ENCODE measurements at places on chromosomes 1 and 21.

- DNase-seq, result no peak
Measured at GRCh38 chr1:182835806-182836205, 3.3 kb upstream of the DHX9 start.

GRCh38 chr1:119225265-119225664, 84.8 kb upstream of the WARS2 start:
- DNase-seq, result no peak

DNA sequence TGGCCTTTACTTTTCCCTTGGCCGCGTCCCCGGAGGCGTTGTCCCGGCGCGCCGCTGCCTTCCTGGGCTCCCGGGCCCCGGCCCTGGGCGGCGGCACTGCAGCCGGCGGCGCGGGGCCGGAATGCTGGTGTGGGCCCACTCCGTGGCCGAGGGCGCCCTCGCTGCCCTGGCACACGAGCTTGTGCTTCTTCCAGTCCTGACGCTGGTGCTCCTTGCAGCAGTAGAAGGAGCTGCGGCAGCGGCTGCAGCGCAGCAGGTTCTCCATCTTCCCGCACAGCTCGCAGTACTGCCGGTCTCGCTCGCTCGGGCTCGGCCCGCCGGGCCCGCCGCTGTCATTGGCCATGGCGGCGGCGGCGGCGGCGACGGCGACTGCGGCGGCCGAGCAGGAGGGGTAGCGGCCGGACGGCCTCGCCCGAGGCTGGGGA, 529 bp downstream of the EGLN1 start:
- no peak for DNase-seq

GRCh38 chr1:87739704-87740103, 411.0 kb downstream of the LMO4 start:
- no peak for DNase-seq

DNA sequence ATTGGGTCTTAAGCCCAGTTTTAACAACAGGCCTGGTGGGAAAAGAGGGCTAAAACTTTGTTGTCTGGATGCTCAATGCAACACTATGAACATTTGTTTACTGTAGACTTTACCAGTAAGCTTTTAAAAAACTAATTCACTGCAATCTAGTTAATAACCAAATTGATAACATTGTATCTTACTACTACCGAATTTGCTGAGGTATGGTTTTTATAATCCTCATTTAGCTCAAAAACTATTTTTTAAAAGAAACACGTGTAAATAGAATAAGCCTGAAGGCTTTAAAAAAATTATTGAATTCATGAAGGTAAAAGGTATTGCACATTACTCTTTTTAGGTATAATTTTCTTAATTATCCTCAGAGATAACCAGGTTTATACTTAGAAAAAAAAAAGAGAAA, 500.6 kb downstream of the RWDD3 start:
- DNase-seq, result no peak

GRCh38 chr1:200873116-200873670, 412 bp downstream of the GPR25 start:
- no peak for DNase-seq

DNA sequence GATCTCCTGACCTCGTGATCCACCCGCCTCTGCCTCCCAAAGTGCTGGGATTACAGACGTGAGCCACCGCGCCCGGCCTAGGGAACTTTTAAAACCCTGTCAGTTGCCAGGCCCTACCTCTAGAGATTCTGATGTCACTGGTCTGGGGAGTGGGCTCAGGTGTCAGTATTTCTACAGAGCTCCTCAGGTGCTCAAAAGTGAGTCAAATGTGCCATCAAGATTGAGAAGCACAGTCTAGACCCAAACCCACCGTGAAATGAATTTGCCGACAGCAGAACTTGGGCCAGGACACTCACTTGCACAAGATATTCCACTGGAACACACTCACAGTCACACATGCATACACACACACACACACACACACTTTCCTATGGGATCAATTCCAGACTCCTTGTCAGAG, 215.5 kb downstream of the RRAGC start:
- DNase-seq, result no peak

DNA sequence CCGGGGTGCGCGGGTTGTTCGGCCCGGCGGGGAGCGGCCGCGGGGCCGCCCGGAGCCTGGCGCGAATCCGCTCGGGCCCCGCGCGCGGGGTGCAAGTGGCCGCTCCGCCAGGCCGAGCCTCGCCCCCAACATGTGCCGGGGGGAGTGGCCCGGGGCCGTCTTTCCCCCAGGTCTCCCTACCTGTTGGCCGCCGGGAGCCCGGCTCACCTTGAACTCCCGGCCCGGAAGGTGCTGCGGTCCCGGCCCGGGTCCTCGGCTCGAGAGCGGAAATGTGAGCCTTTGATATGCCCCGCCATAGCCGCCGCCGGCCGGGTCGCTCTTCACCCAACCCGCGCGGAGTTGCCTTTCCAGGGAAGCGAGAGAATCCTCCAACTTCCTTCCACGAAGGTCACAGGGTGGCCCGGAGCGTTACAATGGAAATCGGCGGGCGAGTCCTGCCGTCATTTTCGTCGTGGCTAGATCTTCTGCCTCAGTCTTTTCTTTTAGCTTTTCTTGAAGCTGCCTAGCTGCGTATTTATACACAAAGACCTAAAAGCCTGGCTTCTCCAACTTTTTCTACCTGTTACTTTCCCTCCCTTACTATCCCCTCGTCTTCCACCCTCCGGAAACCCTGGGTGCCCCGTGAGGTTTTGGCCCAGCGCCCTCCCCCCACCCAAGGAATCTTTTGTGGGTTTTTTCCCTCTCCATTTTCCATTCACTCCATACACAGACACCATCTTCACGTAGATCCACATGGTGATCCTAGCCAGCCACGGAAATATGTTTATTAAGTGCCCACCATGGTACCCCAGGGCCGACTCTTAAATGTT, 867 bp downstream of the PTGFRN start:
- peak; percentile 12 for DNase-seq

DNA sequence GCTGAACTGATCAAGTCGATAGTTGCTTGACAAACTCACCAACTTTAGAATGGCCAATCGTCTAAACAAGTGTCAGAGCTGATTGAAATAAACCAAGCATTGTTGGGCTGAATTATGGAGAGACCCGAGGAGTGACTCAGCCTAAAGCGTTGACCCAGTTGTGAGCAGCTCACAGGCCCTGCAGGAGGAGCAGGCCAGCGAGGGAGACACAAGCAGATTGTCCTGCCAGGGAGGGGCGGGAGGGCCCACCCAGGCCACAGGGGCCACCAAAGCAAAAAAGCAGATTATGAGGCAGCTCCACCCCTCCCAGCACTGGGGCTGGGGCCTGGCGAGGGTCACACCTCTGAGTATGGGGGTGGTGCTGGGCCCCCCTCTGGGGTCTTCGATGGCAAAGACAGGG, 10.1 kb upstream of the MATN1 start:
- DNase-seq, result no peak

DNA sequence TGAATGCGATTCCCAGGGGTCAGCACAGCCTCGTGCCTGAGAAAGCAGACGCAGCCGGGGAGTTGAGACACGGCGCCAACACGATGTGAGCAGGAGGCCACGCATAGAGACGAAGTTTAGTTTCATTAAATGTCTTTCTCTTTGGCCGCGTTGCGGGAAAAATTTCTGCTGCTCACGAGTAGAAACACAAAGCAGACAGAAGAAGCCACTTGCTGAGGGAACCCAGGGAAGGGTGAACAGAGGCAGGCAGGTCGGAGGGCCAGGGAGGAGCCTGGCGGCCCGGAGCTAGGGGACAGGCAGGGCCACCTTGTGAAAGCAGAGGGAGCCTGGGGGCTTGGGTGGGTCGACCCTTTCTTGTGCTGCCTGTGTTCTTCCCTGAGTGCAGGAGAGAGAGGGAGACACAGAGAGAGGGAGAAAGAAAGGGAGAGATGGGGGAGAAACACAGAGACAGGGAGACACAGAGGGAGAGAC, 33.2 kb downstream of the POFUT2 start:
- DNase-seq, result no peak

- DNase-seq, result no peak
Measured at GRCh38 chr1:8661185-8662110, 156.0 kb downstream of the RERE start.

GRCh38 chr1:207619871-207620542, 24.9 kb upstream of the CR1L start:
- DNase-seq, result no peak

DNA sequence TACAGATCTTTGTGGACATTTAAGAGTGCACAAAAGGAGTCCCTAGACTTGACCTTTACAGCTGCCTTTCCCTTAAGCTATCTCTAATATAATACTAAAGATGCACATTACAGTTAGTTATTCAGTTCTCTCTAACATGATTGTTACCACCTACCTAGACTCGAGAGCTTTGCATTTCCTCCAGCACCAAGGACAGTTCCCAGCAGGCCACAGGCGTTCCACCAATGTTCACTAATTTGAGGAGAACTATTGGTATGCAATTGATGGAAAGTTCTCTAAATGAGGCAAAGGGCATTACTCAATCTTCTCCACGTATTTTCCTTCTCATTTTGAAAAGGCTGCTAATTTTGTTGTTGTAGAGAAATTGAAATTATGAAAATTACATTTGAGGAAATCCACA, 5.4 kb upstream of the NTNG1 start:
- no peak for DNase-seq

DNA sequence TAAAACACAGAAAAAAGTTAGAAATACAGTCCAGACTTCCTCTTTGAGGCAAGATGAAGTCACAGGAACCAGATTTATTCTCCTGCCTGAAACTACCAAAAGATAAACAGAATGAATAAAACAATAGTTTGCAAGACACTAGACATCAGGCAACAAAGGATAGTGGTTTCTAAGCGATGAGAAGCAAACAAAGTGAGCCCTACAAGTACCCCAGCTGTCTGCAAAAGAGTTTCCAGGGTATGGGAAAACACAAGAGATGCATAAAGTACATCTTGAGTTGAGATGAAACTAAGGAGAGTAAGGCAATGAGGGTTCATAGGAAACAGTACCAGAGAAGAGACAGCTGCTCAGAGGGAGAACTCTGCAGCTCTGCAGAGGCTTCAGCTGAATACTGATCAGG, 83.3 kb upstream of the COL24A1 start:
- DNase-seq, result no peak

GRCh38 chr1:226414098-226414698, 6.3 kb upstream of the PARP1 start:
- no peak for DNase-seq
